ENCODE measurements at places on chromosomes 5 and 9. TPM values are rescaled to one million over a fixed set of nuclear protein-coding genes. Genes with fewer than 3 reads are reported as not detected.

GABRB2 gene
- total RNA-seq: 10.5 TPM

PCDHA7 gene
- 0.19 TPM for total RNA-seq

UBQLN1 gene
- 111 TPM for total RNA-seq

PCDHGA2 gene
- total RNA-seq: 0.90 TPM

RORB gene
- total RNA-seq: not detected

CDH6 gene
- not detected for total RNA-seq

UBAC1 gene
- total RNA-seq: 75.3 TPM

SIT1 gene
- 0.63 TPM for total RNA-seq

OSTF1 gene
- total RNA-seq: 36.2 TPM

CCDC187 gene
- total RNA-seq: not detected

ENG gene
- 47.5 TPM for total RNA-seq

PHYHD1 gene
- total RNA-seq: 17.3 TPM

F12 gene
- total RNA-seq: 3.6 TPM

SLC2A8 gene
- total RNA-seq: 10.5 TPM

CD14 gene
- 0.96 TPM for total RNA-seq

MAML1 gene
- total RNA-seq: 10.0 TPM

FOXD4L3 gene
- not detected for total RNA-seq

NR4A3 gene
- 0.19 TPM for total RNA-seq

SLC1A3 gene
- total RNA-seq: 12.1 TPM

ANKRD34B gene
- total RNA-seq: not detected

F2RL1 gene
- total RNA-seq: 0.19 TPM

THBS4 gene
- 0.38 TPM for total RNA-seq

PCYOX1L gene
- total RNA-seq: 6.3 TPM

ADAMTSL1 gene
- total RNA-seq: 85.1 TPM

SLIT3 gene
- total RNA-seq: under 0.01 TPM

PLK2 gene
- 230 TPM for total RNA-seq

SPINK13 gene
- total RNA-seq: not detected

GPX3 gene
- 7.3 TPM for total RNA-seq

OLFML2A gene
- total RNA-seq: 6.2 TPM

SPINK7 gene
- not detected for total RNA-seq

LECT2 gene
- not detected for total RNA-seq

MYO10 gene
- total RNA-seq: 21.5 TPM

CDC37L1 gene
- 19.1 TPM for total RNA-seq

PHPT1 gene
- 109 TPM for total RNA-seq

QRFP gene
- not detected for total RNA-seq

FGD3 gene
- total RNA-seq: not detected

PDE8B gene
- total RNA-seq: not detected

SLC34A3 gene
- total RNA-seq: not detected

TMEM38B gene
- total RNA-seq: 19.3 TPM

EPB41L4A gene
- total RNA-seq: not detected

All from LHCN-M2 (cell line).